ENCODE measurements at places on chromosomes 2 and 18. TPM values are rescaled to one million over a fixed set of nuclear protein-coding genes. Genes with fewer than 3 reads are reported as not detected.

DNA sequence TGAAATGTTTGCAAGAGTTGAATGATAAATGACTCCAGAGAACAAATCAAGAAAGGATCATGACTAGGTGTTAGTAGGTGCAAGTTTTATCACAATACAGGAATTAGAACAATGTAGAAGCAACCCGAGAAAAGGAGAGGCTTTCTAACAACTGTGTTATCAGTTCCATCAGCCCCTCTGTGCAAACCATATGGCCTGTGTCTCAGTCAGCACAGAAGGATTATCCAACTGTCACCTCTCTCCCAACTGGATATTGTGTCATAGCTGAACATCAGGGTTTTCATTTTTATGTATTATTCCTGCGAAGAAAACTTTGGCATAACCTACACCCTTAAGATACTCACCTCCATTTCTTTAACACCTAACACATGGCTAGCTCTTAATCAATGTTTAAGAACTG lies 321.6 kb upstream of the RND3 start:
- no peak for DNase-seq

GRCh38 chr18:6591491-6591890 lies 138.0 kb upstream of the ARHGAP28 start:
- DNase-seq, result no peak

Gene ANKRD23
- total RNA-seq, result 4.4 TPM

- no peak for DNase-seq
Measured at GRCh38 chr2:42842466-42842865, 50.1 kb upstream of the HAAO start.

DNA sequence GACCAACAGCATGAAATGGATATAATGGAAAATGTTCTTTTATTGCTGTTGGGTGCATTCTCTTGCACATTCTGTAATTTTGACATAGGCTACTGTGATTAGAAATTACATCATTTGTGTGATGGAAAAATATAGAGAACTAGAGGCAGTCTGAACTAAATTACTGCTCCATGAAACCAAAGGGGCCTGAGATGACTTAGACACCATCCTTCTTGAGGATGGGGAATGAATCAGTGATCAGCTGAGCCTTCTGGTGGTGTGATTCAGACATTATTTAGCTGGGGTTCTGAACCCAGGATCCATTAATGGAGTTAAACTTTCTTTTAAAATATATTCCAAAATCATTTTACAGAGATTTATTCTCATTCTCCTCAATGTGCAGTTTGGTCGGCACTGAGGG lies 135.8 kb downstream of the LDLRAD4 start:
- no peak for DNase-seq

GRCh38 chr2:189511960-189512319 lies 68.6 kb downstream of the SLC40A1 start:
- no peak for DNase-seq

Measured in left lobe of liver (tissue), 2 donors.